ENCODE measurements at places on chromosomes 3 and 15. TPM values are rescaled to one million over a fixed set of nuclear protein-coding genes. Genes with fewer than 3 reads are reported as not detected.

GRCh38 chr15:64851503-64851840 is 9.8 kb downstream of the PLEKHO2 start:
- DNase-seq, result peak; percentile 43

- no peak for DNase-seq
Observed at GRCh38 chr3:107205358-107205757, 171.9 kb upstream of the CCDC54 start.

GRCh38 chr15:90465930-90466567 is 63.7 kb upstream of the CRTC3 start:
- DNase-seq, result no peak

- no peak for DNase-seq
Observed at GRCh38 chr3:5016211-5017161, 37.2 kb downstream of the BHLHE40 start.

DNA sequence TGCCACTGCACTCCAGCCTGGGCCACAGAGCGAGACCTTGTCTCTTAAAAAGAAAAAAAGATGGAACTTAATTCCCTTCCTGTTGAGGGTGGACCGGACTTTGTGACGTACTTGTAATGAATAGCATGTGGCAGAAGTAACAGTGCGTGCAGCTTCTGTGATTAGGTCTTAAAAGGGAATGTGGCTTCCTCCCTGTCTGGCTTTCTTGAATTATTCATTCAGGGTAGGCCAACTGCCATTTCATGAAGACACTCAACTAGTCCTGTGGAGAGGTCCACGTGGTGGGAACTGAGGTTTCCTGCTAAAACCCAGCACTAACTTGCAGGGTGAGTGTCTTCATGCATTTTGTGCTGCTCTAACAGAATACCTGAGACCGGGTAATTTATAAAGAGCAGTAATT is 98.9 kb upstream of the PIAS1 start:
- no peak for DNase-seq

DNA sequence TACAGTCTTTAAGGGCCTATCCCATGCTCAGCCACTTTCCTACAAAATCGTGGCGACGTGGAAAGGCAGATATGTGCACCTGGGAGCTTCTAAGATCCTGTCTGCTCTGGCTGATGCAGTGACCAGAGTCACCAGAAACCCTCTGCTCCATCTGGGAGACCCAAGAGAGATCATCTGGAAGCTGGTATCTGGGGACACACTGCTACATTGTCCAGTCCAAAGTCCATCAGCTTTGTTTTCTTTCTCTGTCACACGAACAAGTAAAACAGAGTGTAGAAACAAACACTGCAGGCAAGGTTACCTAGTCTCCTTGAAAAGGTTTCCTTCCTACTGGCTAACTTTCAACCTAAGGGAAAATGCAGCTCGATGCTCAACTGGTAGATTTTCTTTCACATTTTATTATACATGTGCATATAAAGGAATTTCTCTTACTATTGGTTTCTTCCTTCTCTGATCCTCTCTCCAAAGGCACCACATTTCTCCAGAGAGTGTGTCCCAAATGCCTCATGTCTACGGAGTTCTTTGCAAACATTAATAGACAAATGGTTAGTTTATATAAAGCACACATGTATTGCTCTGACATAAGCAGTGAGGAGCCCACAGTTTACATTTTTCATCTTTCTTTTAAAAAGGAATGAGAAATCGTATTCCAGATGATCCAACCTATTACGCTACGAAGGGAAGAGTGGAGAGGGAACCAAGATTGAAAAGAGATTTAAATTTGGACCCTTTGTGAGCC is 8.3 kb upstream of the GREM1 start:
- DNase-seq, result no peak

DNA sequence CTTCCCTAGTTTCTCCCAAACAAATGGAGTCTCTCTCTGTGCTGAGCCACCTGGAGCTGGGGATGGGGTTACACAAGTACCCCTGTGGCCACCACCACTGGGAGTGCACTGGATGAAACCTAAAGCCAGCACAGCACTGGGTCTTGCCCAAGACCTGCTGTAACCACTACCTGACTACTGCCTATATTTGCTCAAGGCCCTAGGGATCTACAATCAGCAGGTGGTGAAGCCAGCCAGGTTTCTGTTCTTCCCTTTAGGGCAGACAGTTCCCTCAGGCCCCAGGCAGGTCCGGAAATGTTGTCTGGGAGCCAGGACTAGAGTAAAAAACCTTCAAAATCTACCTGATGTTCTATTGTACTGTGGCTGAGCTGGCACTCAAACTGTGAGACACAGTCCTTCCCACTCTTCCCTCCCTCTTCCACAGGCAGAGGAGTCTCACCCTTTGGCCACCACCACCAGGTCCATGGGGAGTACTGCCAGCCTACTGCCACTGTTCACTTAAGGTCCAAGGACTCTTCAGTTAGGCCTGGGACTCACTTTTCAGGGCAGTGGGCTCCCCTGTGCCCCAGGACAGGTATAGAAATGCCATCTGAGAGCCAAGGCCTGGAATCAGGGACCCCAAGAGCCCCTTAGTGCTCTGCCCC is 23.8 kb downstream of the C3orf20 start:
- DNase-seq, result no peak

GRCh38 chr3:114058646-114059045 is 2.1 kb downstream of the QTRT2 start:
- DNase-seq, result no peak

DNA sequence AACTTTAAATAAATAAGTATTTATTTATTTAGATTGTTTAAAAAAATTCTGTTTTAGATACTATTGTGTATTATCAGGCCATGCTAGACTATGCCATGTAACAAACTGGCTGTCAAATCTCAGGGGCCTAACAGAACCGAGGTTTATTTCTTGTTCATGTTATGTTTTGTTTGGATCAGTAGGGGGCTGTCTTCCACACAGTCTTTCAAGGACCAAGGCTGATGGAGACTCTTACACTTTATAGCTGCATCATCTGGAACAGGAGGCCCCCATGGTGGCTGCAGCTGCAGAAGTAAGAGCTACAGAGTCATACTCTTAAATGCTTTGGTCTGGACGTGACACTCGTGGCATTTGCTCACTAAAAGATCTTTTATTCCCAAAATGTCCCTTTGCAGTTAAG is 33.0 kb upstream of the ARL14 start:
- DNase-seq, result no peak

DNA sequence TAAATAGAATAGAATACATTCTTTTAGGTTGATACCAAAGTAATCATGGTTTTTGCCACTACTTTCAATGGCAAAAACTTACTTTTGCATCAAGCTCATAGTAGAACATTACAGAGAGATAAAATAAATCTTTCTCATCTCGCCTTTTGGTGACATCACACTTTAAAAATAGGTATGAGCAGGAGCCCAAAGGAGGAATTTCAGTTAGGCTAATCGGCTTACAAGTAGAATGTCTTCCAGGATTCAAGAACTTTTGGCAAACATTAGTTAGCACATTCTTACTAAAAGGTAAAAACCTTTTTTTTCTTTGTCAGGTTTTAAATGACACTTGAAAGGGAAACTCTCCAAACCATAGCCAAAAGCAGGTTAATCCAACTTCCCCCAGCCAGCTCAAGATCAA is 59.7 kb upstream of the CMSS1 start:
- DNase-seq, result no peak

DNA sequence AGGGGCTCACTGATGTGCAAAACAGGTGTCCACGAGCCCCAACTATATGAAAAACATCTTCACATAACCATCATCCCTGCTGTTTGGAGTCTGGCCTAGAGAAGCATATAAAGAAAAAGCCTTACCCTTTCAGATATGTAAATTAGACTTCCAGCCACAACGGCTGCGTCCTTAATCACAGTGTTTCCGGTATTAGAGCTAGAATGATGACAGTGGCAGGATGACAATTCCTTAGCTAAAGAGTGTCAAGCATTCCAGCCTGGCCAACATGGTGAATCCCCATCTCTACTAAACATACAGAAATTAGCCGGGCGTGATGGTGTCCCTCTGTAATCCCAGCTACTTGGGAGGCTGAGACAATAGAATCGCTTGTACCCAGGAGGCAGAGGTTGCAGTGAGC is 19.5 kb upstream of the SAMD7 start:
- DNase-seq, result no peak

GRCh38 chr15:65917407-65917756 is 48.1 kb downstream of the RAB11A start:
- no peak for DNase-seq

DNA sequence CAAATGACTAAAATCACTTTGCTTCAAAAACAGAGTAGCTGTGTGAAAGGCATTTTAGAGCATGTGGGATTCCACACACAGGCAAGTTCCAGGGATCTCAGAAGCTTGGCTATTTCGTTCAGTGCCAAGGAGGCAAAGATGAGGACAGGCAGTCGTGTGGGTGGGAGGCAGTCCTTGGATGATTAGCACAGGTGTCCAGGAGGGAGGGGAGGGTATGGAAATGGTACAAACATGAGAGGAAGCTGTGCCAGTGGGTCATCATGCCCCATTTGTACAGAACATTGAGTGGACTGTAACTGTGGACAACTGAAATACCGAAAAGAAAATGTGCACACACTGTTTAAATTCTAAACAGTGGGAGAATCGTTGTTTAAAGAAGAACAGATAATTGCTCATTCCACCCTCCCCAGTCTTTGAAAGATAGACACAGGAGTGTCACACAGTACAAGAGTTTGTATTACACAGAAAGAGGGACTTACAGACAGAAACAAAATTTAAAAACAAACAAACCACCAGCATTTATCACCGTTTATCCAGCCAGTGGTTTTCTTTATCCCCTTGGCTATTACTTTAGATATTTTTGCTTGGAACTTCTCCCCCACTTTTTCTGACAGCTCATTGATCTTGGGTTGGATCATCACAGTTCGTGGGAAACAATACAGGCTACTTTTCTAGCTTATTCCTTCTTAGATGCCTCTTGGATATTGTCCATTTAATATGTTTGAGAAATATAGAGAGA is 122.9 kb downstream of the GREM1 start:
- no peak for DNase-seq

DNA sequence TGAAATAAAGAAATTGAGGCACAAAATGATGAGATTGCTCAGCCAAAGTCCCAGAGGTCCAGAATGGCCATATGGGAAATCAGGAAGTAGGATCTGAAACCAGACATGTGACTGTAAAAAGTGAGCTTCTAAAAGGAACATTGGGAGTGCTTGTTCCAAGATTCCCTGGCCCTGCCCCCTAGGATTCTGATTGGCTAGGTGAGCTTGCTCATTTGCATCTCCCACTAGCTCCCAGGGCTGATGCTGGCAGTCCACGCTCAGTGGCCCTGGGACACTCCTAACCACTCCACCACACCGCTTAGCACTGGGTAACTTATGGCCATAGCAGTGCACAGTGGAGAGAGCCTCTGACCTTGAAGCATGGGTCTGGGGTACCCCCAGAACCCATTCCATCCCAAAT is 326.7 kb downstream of the NTRK3 start:
- no peak for DNase-seq

- peak; percentile 48 for DNase-seq
Observed at GRCh38 chr3:127233371-127233770, 40.4 kb downstream of the PRR23E start.

Gene STXBP5L
- 4.7 TPM for total RNA-seq

Gene NAA50
- total RNA-seq, result 226 TPM

Gene GATM
- 9.0 TPM for total RNA-seq

Gene C3orf52
- total RNA-seq, result 11.1 TPM

Gene ALDH1A2
- 0.72 TPM for total RNA-seq

Gene CYP11A1
- 1.7 TPM for total RNA-seq

Gene ZMYND10
- 0.61 TPM for total RNA-seq

Data from H9 (cell line).